ENCODE measurements at places on chromosomes 6 and 20.

- no peak for DNase-seq
Observed at GRCh38 chr6:118165500-118165899, 258.4 kb downstream of the SLC35F1 start.

GRCh38 chr20:4076671-4077070 lies 61.3 kb upstream of the RNF24 start:
- DNase-seq, result no peak

GRCh38 chr20:33602826-33603590 lies 59.1 kb upstream of the C20orf144 start:
- DNase-seq, result no peak

DNA sequence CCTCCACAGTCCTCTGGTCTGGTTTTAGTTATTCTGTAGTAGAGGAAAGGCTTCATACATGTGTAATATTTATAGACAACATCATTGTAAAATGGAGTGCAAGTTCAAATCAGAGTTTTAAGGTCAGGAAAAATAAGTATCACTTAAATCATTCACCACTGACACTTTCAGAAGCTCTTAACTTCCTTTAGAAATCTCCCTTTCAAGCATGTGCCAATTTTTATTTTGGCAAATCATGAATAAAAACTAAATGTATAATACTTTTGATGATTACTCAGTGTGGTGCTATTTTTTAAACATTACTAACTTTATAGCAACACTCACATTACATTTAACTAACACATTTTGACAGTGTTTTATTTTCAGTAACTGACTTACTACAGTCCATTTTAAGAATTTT lies 112.2 kb downstream of the OGFRL1 start:
- DNase-seq, result no peak

DNA sequence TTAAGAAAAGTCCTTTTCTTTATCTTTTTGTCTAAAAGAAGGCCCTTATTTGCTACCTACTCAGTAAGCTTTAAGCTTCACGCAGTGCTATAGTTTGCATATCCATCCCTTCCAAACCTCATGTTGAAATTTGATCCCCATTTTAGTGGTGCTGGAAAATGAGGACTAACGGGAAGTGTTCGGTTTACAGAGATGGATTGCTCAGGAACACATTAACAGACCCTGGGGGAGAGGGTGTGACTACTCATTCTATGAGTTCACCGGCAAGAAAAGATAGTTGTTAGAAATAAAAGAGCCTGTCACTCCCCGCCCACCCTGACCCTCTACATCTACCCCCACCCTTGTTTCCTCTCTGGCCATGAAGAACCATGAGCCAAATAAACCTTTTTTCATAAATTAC lies 546.2 kb downstream of the MEI4 start:
- DNase-seq, result no peak

DNA sequence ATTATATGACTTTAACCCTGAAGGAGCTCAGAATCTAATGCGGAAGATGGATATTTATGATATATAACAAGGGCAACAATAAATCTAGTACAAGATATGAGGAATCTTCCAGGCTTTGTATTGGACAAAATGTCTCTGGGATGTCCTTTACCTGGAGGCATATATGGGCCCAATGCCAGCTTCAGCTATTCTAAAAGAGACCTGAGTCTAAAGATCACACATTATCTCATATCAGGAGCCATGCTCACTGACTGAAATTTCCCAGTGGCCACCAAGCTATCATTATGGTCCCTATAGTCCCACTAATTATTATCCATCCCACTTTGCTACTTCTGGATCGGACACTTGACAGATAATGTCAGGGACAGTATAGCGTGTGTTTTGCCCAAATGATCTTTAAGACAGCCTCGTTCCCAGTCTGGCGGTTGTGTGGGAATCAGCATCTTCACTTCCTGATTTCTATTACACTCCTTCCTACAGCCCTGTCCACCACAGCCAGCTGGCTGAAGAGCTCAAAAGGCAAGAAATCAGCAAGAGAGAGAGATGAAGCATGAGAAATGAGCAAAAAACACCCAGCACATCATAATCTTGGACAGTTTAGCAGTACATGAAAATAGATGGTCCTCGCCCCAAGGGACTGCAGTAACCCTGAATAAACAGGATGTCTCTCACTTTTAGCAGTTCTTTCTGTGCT lies 34.9 kb downstream of the KLHL31 start:
- DNase-seq, result no peak
